ENCODE measurements at places on chromosomes 6 and 20.

GRCh38 chr6:2861060-2861821 lies 19.6 kb upstream of the SERPINB1 start:
- DNase-seq: no peak
- H3K27me3 ChIP-seq: peaks cover 4% of the 10 kb centered on the region
- no peak overlapping the region for H3K27ac ChIP-seq
- H3K36me3 ChIP-seq: peaks cover 5% of the 10 kb centered on the region

- no peak overlapping the region for H3K27ac ChIP-seq
- no peaks in the 10 kb centered on the region for H3K36me3 ChIP-seq
- no peak overlapping the region for H3K4me3 ChIP-seq
- peaks cover 2% of the 10 kb centered on the region for H3K4me1 ChIP-seq
- no peak for DNase-seq
Observed at GRCh38 chr20:51095633-51096521, 73.0 kb upstream of the KCNG1 start.

DNA sequence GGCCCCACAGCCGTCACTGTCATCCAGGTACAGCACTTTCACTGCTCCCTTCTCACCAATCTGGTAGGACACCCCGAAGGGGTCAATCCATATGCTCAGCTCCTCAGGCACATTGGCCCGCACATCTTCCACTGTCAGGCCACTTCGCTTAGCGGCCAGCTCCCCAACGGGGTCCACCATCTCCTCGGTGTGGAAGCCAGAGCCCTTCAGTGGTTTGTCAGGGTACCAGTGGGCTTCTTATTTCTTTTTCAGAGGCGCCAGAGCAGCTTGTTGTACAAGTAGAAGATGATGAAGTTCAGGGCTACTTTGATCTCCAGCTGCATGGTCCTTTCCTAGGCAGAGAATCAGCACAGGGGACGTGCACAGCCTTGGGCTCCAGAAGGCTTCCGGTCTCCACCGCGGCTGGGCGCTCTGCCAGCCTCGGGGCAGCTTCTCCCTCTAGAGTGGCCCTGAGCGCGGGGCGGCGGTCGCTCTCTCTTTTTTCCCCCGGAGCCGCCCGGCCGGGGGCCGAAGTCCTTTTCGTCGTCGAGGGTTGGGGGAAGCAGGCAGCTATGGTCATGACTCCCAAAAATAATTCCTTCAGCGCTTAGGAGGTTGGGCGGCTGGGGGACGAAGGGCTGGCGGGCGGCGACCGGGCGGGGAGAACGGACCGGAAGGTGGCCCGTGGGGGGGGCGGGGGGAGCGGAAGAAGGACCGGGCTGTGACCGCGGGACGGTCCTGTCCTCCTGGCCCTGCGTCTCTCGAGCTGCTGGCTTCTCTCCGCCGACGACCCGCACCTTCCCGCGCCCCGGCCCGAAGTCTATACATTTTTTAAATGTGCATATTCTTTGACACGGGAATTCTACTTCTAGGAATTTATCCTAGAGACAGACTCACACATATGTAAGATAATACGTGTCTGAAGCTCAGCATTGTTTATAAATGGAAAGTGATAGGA lies 6.5 kb upstream of the ZSCAN9 start:
- H3K27me3 ChIP-seq: peaks cover 8% of the 10 kb centered on the region
- H3K4me3 ChIP-seq: peak overlapping the region; percentile 87
- no peaks in the 10 kb centered on the region for H3K4me1 ChIP-seq
- H3K27ac ChIP-seq: peak overlapping the region; percentile 55

GRCh38 chr20:23445596-23446217 lies 6.2 kb downstream of the CSTL1 start:
- no peak overlapping the region for H3K4me3 ChIP-seq
- no peaks in the 10 kb centered on the region for H3K36me3 ChIP-seq
- H3K27me3 ChIP-seq: peaks cover 6% of the 10 kb centered on the region
- no peaks in the 10 kb centered on the region for H3K4me1 ChIP-seq
- no peak overlapping the region for H3K27ac ChIP-seq

DNA sequence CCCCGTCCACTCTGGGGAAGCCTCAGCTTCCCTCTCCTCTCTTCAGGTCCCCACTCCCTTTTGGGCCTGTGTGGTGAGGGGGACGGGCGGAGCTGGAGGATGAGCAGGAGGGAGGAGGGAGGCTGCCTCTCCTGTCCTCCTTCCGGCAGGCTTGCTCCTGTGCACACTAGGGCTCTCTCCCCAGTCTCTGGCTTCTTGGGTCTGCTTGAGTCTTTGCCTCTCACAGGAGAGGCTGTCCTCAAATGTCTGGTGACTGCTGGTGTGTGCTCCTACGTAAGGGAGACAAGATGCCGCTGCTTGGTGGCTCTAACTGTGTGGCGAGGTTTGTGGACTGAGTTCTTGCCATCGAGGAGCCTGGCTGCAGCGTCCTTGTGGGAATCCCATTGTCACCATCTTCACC lies 8.8 kb upstream of the SMOC2 start:
- no peaks in the 10 kb centered on the region for H3K36me3 ChIP-seq
- H3K27ac ChIP-seq: no peak overlapping the region
- no peak overlapping the region for H3K4me3 ChIP-seq
- no peaks in the 10 kb centered on the region for H3K27me3 ChIP-seq
- DNase-seq: no peak
- no peaks in the 10 kb centered on the region for H3K4me1 ChIP-seq

DNA sequence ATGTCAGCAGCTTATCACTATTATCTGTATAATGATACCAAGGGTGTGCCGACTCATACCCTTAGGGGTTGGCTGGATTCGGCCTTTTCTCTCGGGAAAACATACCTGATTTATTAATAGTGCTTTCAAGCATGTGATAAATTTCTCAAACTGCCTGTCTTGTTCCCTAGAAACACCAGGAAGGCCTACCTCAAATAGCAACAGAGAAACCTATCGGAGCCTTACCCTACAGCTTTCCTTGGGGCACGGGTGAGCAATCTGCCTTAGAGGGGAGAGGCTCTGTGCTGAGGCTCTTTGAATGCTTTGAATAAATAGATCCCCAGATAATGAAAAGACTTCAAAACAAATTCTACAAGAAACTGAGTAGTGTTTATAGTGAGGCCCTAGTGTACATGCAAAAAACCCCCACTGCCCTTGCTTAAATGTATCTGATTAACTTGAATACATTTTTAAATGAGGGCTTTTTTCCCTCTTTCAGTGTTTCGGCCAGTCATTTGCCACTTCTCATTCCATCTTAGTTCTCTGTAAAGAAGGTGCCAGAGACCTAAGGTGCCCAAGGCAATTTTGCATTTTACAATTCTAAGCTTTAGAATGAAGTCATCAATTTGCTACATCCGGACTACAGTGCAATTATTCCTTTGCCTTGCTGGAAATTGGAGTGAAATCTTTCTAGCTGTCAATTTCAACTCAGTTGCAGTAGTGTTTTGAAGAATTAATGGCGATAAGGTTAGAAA lies 320.1 kb downstream of the ESR1 start:
- no peak for DNase-seq
- no peaks in the 10 kb centered on the region for H3K27me3 ChIP-seq
- H3K4me3 ChIP-seq: no peak overlapping the region
- no peaks in the 10 kb centered on the region for H3K36me3 ChIP-seq

DNA sequence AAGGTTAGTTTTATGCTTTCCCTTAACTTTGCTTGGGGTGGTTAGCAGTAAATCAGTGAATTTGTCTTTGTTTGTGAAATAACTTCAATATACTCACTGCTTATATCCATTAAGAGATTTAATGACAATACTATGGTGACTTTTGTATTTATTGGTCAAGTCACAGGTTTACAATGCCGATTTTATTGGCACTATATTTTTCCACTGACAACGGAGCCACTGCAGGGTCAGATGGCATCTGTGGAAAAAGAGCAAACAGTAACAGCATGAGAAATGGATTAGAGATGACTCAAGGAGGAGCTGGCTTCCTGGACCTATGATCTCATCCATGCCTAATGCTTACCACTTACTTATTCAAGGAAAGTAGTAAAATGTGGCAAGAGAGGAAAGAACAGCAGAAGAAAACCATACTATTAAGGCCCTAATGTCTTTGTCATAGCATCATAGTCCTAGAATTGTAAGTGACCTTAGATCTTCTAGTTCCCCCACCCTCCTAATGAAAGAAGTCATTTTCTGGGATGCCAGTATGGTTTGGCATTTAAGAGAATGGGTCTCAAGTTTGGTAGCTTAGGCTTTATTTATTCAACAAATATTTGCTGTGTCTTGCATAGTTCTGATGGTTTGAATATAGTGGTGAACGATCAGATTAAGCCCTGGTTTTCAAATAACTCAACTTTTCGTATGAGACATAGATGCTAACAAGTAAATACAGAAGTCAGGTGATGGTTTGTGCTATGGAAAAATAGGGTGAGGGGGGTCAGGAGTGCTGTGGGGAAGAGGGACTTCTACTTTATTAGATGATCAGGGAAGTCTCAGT lies 18.5 kb downstream of the RNF144B start:
- no peak for DNase-seq
- no peaks in the 10 kb centered on the region for H3K27me3 ChIP-seq
- H3K4me1 ChIP-seq: no peaks in the 10 kb centered on the region
- H3K27ac ChIP-seq: no peak overlapping the region
- no peak overlapping the region for H3K4me3 ChIP-seq

DNA sequence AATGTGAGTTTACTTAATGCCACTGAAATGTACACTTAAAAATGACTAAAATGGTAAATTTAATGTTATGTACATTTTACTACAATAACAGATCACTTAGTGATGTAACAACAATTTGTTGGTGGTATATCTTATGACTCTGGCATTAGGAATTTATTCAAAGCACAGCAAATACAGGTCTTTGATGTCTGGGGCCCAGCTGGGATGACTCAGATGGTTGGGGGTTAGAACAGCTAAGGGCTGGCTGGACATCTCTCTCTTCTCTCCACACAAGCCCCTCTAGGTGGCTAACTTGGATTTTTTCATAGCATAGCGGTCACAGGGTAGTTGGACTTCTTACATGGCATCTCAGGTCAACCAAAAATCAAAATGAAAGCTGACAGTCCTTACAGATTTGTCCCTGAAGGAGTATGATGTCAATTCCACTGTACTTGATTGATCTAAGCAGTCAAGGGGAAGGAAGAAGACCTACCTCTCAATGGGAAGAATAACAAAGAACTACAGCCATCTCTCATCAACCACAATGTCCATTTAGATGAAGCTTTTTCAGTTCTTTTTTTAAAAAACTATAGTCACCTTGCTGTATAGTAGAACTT lies 37.5 kb upstream of the LCA5 start:
- no peaks in the 10 kb centered on the region for H3K27me3 ChIP-seq
- no peak overlapping the region for H3K27ac ChIP-seq

- H3K36me3 ChIP-seq: no peaks in the 10 kb centered on the region
- no peak for DNase-seq
- H3K4me3 ChIP-seq: no peak overlapping the region
- no peaks in the 10 kb centered on the region for H3K27me3 ChIP-seq
- H3K27ac ChIP-seq: no peak overlapping the region
Observed at GRCh38 chr6:145329257-145329656, 406.1 kb downstream of the EPM2A start.

GRCh38 chr20:51554538-51555165 lies 12.1 kb upstream of the NFATC2 start:
- no peaks in the 10 kb centered on the region for H3K4me1 ChIP-seq
- H3K27ac ChIP-seq: no peak overlapping the region
- peaks cover 10% of the 10 kb centered on the region for H3K36me3 ChIP-seq
- H3K27me3 ChIP-seq: peaks cover 5% of the 10 kb centered on the region
- DNase-seq: no peak

DNA sequence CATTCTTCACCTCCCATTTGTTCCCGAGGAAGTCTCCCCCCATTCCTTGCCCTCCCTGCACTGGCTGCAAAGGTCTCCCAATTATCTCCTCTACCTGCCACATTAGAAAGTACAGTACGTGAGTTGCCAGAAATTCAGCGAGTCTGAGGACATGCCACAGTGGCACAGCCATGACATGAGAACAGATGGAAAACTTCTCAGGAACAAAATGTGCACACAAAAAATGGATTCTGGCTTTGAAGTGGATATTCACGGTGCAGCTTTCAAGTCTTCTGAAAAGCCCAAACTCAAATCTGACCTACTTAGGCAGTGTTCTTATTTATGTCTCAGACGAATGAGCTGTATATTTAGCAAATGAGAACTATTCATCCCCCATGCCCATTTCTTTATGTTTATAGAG lies 269.1 kb upstream of the ARID1B start:
- H3K4me1 ChIP-seq: no peaks in the 10 kb centered on the region
- no peaks in the 10 kb centered on the region for H3K27me3 ChIP-seq
- H3K4me3 ChIP-seq: no peak overlapping the region
- H3K27ac ChIP-seq: no peak overlapping the region

DNA sequence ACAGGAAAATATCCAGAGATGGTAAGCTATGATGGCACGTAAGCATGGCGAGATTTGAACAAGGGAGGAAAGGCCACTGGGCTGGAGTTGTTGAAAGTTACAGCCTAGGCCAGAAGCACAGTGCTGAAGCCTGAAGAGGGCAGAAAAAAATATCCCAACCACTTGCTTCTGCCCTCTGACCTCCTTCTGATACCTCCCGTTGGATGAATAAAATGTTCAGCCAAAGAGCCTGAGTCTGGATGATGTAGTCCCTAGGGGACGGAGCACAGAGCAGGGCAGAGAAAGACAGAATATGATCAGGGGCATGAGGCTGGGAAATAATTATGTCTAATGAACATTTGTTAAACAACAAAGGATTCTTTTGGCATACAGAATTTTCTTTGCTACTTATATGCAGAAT lies 19.7 kb downstream of the KLHL31 start:
- no peaks in the 10 kb centered on the region for H3K36me3 ChIP-seq
- peaks cover 11% of the 10 kb centered on the region for H3K4me1 ChIP-seq
- H3K4me3 ChIP-seq: no peak overlapping the region
- DNase-seq: no peak
- H3K27me3 ChIP-seq: no peaks in the 10 kb centered on the region

- H3K27me3 ChIP-seq: no peaks in the 10 kb centered on the region
- H3K4me3 ChIP-seq: no peak overlapping the region
- no peaks in the 10 kb centered on the region for H3K4me1 ChIP-seq
- no peak overlapping the region for H3K27ac ChIP-seq
Observed at GRCh38 chr6:11418290-11418905, 119.2 kb upstream of the TMEM170B start.

DNA sequence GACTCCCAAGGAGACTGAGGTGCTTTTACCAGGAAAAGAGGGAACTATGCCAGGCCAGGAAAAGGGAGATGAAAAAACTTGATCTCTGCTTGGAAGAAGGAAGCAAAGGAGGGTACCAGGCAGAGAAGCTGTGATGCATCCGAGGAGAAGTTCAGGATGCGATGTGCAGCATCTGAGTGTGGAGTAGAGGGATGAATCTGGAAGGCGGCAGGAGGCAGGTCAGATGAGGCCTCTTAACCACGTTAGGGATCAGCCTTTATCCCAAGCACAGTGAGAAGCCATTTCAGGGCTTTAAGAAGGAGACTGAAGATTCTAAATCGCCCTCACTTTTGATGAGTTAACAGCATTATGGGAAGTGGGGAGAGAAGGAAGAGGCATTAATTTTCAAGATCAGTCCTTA lies 44.9 kb upstream of the EYA2 start:
- no peak overlapping the region for H3K27ac ChIP-seq
- H3K36me3 ChIP-seq: no peaks in the 10 kb centered on the region
- peaks cover 10% of the 10 kb centered on the region for H3K4me1 ChIP-seq
- H3K27me3 ChIP-seq: peaks cover 4% of the 10 kb centered on the region

Measured in glutamatergic neuron (in vitro differentiated cells).